ENCODE measurements at places on chromosomes 13 and 19. TPM values are rescaled to one million over a fixed set of nuclear protein-coding genes. Genes with fewer than 3 reads are reported as not detected.

DNA sequence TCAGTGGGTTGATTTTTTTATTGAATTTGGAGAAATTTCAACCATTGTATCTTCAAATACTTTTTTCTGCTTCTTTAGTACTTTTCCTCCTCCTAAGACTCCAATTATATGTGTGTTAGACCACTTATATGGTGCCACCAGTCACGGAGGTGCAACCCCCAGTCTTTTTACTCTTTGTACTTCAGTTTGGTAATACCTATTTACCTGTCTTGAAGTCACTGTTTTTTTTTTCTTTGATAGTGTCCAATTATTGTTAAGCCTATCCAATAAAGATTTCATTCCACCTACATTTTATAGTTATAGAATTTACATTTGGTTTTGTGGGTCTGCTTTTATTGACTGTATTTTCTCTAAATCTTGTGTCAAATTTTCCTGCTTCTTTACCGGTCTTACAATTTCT is 14.9 kb downstream of the ZNF283 start:
- no peak for DNase-seq

DNA sequence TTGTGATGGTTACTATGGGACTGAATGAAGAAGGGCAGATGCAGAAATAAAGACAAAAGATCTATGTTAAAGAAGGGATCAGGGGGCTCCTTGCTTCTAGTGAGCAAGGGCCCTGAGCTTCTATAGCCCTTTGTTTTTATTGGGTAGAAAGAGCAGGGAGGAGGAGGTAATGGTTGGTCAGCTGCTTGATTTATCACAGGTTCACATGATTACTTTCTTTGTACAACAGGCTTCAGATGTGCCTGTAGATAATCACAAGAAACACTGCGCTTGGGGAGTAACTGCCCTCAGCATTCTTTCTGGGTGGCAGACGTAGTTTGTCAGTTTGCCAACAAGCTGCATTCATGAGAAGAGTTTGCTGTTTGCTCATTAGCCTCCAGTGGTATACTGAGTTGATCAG is 4.8 kb upstream of the ZNF439 start:
- DNase-seq = no peak

THSD8 gene
- polyA plus RNA-seq = 2.8 TPM

GRCh38 chr13:113274721-113275120 is 22.3 kb upstream of the LAMP1 start:
- DNase-seq = no peak

MAG gene
- not detected for polyA plus RNA-seq

GRCh38 chr19:7348587-7349230 is at the start of gene ARHGEF18:
TSS of gene ARHGEF18 (plus strand) at chr19:7348937. CDS start at chr19:7362891, 13,954 bp downstream.
- DNase-seq = peak; percentile 61

GRCh38 chr13:102658660-102659059 is 36.2 kb downstream of the METTL21C start:
- DNase-seq = no peak

- DNase-seq = no peak
Measured at GRCh38 chr13:112345826-112346172, 30.4 kb upstream of the SPACA7 start.

DNA sequence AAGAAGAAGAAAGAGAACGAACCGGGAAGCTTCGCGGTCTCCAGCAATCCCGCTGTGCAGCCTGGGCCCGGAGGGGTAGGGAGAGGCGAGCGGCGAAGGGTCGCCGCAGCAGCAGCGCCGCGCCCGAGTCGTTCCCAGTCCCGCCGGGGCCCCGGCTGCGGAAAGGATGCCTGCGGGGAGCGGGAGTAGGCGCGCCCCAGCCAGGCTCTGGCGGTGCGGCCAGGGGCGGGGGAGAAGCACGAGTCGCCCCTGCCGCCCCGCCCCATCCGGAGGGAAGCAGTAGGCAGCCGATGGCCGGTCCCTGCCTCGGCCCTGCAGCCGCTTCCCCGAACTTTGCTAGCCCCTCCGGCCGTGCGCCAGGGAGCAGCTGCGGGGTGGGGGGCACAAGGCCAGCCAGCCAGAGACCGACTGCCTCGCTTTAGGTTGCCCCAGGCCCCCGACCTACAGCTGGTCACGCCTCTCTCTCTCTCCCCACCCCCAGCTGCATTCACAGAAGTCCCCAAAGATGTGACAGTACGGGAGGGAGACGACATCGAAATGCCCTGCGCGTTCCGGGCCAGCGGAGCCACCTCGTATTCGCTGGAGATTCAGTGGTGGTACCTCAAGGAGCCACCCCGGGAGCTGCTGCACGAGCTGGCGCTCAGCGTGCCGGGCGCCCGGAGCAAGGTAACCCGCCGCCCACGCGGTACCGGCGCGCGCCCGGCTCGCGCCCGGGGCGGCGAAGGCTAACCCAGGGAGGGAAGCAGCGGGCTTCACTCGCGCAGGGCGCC is 1.1 kb downstream of the VSTM2B start:
- DNase-seq = no peak

DNA sequence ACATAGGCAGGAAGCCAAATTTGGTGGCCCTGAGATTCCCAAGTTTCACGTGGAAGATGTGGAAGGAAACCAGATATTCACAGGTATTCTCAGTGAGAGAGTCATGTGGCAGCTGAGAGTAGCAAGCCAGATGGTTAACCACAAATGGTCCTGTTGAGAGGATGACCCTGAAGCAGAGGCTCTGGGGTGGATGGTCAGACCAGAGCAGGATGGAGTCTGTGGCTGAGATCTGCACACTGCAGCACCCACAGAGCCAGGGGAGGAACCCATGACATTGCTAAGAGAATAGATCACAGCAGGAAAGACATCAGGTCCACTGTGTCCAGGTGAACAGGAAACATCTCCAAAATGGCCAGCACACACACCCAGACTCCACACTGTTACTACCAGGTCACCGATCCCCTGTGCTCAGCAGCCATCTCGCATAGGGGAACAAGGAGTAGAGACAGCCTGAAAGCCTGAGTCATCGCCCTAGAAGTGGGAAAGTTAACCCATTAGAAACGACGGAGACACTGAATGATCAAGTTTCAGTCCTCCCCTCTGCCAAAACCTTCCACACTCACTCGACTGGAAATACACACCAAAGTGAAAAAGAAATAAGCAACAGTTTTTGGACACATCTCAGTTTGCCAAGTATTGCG is 160.0 kb downstream of the RBM26 start:
- no peak for DNase-seq

DNA sequence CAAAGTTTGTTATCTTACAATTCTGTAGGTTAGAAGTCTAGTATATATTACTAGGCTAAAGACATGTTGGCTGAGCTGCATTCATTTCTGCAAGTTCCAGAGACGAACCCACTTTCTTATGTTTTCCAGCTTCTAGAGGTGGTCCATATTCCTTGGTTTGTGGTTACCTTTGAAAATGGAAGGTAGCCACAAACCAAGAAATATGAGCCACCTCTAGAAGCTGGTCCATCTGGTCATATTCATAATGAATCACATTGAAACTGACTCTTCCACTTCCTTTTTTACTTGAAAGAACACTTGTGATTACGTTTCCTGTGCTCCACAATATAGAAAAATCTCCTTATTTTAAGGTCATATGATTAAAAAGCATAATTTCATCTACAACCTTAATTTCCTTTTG is 943.0 kb upstream of the PCDH9 start:
- DNase-seq = no peak

GRCh38 chr19:9881720-9882119 is 46.6 kb downstream of the PIN1 start:
- no peak for DNase-seq

DNA sequence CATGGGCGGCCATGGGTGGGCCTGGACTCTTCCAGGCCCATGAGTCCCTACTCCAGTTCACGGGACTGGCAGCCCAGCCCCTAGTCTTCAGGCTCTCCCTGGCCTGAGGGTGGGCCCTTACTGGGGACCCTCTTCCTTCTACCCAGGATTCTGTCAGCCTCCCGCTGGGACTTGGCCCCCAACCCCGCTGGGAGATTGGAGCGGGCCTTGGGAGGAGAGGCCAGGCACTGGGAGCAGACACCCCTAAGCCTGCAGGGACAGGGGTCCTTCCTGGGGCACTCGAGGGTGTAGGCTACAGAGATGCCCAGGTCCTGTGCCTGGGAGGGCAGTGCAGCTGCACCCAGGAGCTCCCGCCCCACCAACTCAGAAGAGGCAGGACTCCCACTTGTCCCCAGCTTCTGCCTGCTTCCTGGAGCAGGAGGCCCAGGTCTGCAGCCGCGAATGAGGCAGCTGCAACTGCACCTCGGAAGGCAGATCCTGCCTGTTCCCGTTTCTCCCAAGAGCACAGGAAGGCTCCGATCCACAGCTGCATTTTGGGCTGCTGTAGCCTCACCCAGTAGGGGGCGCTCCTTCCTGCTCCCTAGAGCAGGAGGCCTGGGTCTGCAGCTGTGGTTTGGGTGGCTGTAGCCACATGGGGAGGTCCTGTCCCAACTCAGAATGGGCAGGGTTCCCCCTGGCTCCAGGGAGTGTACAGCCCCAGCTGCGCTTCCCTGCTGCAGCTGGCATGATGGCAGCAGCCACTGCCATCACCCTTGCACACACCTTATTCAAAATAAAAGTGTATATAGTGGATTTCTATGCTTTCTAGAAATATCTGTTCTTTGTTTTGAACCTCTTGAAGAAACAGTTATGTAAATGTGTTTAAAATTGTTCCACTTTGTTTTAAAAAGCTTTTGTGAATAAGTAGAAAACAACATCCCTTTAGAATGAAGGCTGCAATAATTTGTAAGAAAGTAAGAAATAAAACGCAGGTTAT is 46.8 kb downstream of the TEX26 start:
- no peak for DNase-seq

DNA sequence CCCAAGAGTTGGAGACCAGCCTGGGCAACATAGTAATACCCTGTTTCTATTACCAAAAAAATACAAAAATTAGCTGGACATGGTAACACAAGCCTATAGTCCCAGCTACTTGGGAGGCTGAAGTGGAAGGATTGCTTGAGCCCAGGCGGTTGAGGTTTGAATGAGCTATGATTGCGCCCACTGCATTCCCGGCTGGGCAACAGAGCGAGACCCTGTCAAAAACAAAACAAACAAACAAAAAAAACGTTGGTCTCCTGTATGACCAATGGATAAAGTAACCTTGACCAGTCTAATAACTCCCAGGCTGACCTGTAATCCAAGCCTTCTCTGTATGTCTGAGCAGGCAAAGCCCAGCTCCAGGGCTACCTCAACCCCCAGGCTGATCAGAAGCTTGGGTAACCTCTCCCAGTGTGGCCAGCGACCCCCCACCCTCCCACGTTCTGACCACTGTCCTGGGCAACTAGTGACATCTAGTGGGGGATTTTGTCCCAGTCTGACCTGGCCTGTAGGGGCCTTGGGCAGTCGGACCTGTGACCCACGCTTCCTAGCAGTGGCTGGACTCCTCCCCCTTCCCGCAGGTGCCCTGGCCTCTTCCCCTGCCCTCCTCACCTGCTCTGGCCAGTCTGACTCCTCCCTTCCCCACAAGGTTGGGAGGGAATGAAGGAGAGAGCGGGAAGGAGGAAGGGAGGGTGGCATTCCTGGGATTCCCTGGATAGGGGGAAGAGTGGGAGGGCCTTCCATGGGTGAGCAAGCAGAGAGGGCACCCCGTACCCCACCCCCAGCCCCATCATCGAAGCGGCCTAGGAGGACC is 1.0 kb upstream of the BCAM start:
- DNase-seq = no peak

CA11 gene
- 11.6 TPM for polyA plus RNA-seq

DNA sequence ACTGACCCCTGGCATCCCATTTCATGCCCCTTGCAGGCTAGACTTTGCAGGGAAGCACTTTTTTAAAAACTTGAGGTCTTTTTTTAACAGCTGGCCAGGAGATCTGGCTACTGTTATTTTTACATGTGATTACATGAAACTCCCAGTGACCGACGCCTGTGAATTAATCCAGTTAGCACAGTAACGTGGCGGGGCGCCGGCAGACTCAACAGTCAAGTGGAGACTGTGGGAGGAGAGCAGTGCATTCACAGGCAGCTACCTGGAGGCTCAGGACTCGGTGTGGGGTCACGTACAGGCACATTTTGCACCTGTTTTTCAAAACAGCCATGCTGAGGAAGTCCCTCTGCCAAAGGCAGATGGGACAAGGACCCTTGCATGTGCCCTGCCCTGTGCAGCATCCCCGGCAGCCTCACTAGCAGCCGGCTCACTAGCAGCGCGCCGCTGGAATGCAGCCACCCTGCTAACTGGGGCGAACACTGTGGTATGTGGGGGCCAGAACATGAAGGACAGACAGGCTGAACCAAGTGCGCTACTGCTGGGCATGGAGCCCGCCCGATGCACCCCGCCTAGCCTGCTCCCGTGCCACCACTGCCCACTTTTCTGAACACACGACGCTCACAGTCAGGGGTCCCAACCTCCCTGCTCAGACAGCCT is 18.7 kb downstream of the CAPS start:
- no peak for DNase-seq

EFNB2 gene
- 9.6 TPM for polyA plus RNA-seq

SPACA4 gene
- not detected for polyA plus RNA-seq

- no peak for DNase-seq
Measured at GRCh38 chr13:74476365-74476764, 342.2 kb upstream of the KLF12 start.

DNA sequence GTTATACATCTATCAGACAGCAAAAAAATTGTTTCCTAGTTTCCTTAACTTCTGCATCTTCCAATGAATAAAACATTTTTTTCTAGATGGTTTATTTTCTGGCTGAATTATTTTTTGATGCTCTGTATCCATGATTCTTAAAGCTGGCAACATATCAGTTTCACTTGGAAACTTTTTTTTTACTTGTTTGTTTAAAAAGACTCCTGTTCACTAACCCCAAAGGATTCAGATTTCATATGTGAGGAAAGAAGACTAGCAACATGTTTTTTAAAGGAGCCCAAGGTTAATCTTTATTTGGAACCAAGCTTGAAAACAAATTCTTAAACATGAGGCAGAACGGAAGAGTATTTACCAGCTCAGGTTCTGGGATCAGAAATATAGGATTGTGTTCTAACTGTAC is 632.3 kb downstream of the SLITRK6 start:
- no peak for DNase-seq

DNA sequence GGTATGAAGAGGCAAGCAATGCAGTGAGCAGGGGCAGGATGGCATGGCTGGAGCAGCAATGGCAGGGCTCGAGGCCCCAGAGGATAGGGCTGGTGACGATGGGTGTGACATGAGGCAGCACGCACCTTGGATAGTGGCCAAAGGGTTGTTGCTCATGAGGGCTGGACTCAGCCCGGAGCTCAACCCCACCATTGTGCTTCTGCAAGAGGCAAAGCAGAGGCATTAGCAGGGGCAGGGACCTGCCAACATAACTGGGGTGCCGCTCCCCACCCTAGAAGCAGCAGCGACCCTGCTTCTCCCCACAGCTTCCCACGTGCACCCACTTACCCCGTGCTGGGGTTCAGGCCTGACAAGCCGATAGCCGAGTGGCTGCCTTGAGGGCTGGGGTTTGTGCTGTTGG is 15.8 kb downstream of the ZNF574 start:
- no peak for DNase-seq

Data from sigmoid colon (tissue), 7 donors.